ENCODE measurements at places on chromosomes 6 and 20.

- no peak for DNase-seq
Observed at GRCh38 chr20:25341716-25342680, 48.6 kb downstream of the ABHD12 start.

GRCh38 chr6:12937971-12938370 is 221.4 kb downstream of the PHACTR1 start:
- DNase-seq: no peak

- DNase-seq: no peak
Observed at GRCh38 chr20:34302312-34302722, 838 bp downstream of the AHCY start.

GRCh38 chr6:3293271-3294155 is 34.8 kb downstream of the PSMG4 start:
- DNase-seq: no peak

GRCh38 chr6:108839083-108839642 is 9.1 kb upstream of the ARMC2 start:
- no peak for DNase-seq

DNA sequence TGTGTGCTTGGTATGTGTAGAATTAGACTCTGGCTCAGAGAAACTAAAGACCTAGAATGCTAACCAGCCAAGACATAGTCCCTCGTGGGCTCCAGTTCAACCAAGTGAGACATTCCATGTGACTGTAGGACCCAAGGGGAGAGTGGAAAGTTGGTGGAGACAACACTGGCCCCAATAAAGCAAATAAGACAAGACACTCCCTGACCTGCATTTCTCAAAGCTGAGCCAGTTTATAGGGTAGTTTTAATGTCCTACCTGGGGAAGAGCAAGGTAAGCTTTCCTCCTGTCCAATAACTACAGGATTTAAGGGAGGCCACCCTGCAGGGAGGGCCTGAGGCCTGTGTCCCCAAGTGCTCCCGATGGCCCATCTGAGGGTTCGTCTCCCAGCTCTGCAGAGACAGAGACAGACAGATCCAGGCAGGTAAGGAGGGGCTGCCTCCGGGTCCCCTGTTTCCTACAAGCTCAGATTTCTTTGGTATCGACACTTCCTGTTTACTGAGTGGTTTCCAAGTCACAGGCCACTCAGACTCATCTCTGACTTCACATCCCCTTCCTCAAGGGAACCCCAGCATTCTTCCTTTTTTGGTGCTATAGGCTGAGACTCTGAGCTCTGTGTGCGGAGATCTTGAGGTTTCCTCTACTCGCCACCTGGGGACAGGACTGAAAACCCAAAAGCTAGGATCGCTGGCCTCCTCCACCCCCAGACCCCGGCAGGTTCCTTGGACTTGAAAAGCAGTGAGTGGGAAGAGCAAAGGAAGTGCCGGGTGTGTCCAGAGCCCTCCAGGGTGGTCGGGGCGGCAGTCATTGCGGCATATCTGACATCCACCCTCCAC is 92.4 kb downstream of the PRND start:
- no peak for DNase-seq

- DNase-seq: no peak
Observed at GRCh38 chr6:33292996-33293682, 3.7 kb downstream of the PFDN6 start.

DNA sequence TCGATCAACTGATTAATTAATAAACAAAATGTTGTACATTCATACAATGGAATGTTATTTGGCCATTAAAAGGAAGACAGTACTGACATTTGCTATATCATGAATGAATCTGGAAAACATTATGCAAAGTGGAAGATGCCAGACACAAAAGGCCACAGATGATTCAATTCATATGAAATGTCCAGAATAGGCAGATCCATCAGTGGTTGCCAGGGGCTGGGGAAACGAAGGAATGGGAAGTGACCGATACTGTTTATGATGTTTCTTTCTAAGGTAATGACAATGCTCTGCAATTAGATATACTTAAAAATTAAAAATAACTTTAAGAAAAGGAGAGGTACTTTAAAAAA is 37.2 kb downstream of the ELOVL5 start:
- no peak for DNase-seq

GRCh38 chr6:7431313-7431673 is 41.7 kb downstream of the RIOK1 start:
- no peak for DNase-seq

DNA sequence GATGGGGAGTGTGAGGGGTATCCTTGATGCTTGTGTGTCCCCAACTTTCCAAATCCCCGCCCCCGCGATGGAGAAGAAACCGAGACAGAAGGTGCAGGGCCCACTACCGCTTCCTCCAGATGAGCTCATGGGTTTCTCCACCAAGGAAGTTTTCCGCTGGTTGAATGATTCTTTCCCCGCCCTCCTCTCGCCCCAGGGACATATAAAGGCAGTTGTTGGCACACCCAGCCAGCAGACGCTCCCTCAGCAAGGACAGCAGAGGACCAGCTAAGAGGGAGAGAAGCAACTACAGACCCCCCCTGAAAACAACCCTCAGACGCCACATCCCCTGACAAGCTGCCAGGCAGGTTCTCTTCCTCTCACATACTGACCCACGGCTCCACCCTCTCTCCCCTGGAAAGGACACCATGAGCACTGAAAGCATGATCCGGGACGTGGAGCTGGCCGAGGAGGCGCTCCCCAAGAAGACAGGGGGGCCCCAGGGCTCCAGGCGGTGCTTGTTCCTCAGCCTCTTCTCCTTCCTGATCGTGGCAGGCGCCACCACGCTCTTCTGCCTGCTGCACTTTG is at the start of gene TNF:
Gene TNF (plus strand): TSS at position 231 of the 567 bp plus-strand sequence. CDS start 177 bp downstream, at position 408.
- peak; percentile 90 for DNase-seq

DNA sequence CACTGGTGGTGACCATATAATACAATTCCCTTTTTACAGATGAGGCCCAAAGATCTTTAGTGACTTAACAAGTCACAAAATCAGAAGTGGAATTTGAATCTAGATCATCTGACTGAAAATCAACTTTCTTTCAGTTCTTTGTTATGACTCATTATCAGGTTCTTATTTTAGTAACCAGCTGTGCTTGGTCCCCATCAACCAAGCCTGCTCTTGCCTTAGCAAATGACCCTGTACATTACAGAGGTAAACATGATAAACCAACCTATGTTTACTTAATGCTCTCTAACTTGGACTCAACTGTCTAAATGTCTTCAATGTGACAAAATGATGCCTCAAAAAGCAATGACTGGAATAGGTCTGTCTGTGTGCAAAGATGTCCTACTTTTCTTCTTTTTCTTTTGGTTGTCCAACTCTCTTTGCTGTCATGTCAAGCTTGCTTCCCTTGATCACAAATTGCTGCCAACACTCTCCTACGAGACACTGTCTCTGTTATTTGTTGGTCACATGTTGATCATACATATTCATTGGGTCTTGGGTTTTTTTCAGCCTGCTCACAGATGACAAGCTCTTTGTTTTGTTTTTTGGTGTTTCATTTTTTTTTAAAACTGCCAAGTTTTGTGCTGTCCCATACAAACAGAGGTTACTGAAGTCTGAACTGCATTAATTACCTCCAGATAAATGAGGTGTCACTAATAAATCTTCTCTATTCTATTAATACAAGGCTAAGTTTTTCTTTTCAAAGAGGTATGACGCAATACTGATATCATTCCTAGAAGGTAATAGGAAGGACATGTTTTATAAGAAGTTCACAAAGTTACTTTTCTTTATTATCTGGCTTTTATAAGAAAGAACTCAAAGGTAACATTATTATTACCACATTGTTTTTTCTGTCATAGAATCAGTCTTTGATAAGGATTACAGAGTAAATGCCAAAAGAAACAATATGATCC is 62.2 kb upstream of the PLN start:
- DNase-seq: no peak

- DNase-seq: peak; percentile 97
Observed at GRCh38 chr6:148947621-148948444, 201.0 kb downstream of the UST start.

DNA sequence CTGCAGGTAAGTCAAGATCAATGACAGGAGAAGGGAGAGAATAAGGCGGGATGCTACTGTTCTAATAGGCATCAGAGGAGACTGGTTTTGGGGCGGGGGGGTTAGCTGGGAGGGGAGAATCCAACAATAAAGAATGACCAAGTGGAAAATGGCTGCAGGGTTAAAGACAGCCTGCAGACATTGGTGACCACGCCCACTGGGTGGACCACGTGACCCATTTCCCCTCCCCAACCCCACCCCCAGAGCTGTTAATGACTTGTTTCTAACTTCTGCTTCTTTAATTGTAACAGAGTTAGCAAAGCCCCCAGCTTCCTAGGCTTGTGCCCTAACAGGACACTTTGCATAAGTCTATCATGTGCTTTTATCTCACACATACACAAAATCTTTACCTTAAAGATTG is 344.5 kb downstream of the KIF16B start:
- no peak for DNase-seq

- DNase-seq: no peak
Observed at GRCh38 chr20:20483328-20483727, 115.4 kb downstream of the INSM1 start.

DNA sequence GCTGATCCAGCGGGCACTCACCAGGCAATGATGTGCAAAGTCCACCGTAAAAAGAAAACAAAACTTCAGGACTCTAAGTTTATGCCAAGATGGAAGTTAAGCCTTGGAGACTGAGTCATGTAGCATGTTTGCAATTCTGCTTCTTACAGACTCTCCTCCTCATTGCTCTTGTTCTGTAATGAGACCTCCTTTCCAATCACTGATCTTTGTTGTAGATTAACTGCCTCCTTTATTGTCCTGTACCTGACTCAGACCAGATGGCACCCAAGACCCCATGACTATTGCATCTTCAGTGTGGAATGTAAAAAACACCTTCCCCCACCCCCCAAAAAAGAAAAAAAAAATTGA is 11.2 kb downstream of the NEU1 start:
- DNase-seq: no peak

DNA sequence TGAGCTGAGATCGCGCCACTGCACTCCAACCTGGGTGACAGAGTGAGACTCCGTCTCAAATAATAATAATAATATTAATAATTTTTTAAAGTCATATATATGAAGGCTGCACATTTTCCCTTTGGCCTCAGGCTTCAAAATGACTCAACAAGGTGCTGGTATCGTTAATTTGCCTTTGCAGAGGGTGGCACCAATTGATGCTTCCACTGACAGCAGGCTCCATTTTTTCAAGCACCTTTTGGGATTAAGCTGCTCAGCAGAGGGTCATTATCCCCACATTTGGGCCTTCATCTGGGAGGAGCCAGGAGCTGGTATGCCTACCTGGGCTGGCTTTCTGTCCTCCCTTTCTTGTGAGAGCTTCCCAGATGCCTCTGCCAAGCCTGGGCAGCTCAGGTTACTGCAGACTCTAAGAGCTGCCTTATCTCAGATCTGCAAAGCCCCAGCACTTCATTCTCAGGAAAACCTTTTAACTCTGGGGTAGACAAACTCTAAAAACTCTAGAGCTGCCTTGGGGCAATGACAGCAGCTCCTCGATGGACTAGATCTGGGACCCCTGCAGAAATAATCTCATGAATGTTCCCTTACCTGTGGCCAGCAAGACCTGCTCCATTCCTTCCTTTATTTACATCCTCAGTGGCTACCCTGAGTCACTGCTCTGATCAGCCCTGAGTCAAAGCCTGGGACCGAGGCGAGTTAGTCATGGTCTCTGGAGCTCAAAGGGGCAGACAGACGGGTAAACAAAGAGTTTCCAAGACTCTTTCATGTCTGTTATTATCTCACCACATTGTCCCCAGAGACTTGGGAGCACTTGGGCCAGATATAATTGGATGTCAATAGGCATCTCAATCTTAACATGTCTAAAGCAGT is 80.0 kb upstream of the EYA2 start:
- no peak for DNase-seq

GRCh38 chr6:33993091-33993490 is 152.8 kb downstream of the GRM4 start:
- no peak for DNase-seq

- DNase-seq: no peak
Observed at GRCh38 chr20:10297684-10298240, 79.1 kb downstream of the SNAP25 start.

- DNase-seq: no peak
Observed at GRCh38 chr6:79384845-79385244, 150.4 kb upstream of the HMGN3 start.

GRCh38 chr6:42367353-42368011 is 84.2 kb downstream of the TRERF1 start:
- DNase-seq: no peak

All from lower leg skin (tissue), 4 donors.